ENCODE measurements at places on chromosomes 2 and 18.
A peak's percentile ranks its signal among the peaks of the same experiment; 100 is the strongest.

DNA sequence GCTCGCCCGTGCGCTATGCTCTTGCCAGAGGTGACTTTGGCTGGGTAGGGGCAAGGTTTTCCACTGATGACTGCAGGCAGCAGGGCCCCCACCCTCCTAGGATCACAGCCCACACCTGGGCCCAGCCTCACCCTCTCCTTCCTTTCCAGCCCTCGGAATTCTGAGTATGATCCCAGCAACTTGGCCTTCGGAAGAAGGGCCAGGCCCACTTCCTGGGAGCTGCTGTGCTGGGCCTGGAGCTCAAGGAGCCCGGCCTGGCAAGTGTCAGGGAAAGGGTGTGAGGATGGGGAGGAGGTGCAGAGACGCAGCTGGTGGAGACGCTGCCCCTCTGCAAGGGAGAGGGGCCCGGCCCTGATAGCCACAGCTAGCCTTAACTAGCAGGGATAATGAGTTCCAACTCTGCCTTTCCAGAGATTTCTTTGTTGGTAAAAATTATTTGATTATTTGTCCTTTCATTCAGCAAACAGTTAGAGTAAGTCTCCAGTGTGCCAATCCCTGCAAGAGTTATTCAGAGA, 1.7 kb upstream of the CNDP1 start:
- DNase-seq, result no peak

- DNase-seq, result no peak
Measured at GRCh38 chr2:1049691-1050090, 99.0 kb downstream of the SNTG2 start.

- no peak for DNase-seq
Measured at GRCh38 chr2:151907286-151908203, 79.3 kb upstream of the ARL5A start.

- no peak for DNase-seq
Measured at GRCh38 chr2:63862806-63863205, 21.1 kb downstream of the UGP2 start.

GRCh38 chr2:24494410-24494809, 3.4 kb downstream of the NCOA1 start:
- DNase-seq, result no peak

GRCh38 chr2:176002688-176003210, 682 bp upstream of the LNPK start:
- peak; percentile 1 for DNase-seq

GRCh38 chr2:29475499-29475898, 360.3 kb downstream of the CLIP4 start:
- DNase-seq, result no peak

DNA sequence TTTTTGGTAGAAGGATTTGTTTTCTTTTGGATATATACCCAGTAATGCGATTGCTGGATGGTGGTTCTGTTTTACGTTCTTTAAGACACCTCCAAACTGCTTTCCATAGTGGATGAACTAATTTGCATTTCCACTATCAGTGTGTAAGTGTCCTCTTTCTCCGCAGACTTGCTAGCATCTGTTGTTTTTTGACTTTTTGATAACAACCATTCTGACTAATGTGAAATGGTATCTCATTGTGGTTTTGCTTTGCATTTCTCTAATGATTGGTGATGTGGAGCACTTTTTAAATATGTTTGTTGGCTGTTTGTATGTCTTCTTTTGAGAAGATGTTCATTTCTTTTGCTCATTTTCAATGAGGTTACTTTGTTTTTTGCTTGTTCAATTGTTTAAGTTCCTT, 260.9 kb upstream of the CWC22 start:
- no peak for DNase-seq

- no peak for DNase-seq
Measured at GRCh38 chr18:2480536-2480935, 90.8 kb downstream of the METTL4 start.
